Activated CD4-positive, alpha-beta T cell treated with anti-CD3 and anti-CD28 coated beads, Interleukin-10, Interleukin-2, amounts not matched to agents 100 ng/mL and 50 ng/mL, durations not matched to agents 16 hours and 8 hours (primary cell): ENCODE measurements at places on chromosomes 4 and X.

DNA sequence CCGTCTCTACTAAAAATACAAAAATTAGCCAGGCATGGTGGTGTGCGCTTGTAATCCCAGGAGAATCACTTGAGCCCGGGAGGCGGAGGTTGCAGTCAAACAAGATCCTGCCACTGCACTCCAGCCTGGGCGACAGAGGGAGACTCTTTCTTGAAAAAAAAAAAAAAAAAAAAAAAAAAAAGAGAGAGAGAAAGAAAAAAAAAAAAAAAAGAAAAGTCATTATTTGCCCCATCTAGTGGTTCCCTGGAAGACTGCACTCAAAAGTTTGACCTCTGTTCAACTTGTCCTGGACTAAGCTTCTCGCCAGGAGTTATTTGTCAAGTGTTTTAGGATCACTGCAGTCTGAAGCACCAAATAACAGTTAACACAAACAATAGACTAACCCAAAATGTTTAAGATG lies 45.3 kb upstream of the KCTD8 start:
- peak; percentile 2 for DNase-seq

DNA sequence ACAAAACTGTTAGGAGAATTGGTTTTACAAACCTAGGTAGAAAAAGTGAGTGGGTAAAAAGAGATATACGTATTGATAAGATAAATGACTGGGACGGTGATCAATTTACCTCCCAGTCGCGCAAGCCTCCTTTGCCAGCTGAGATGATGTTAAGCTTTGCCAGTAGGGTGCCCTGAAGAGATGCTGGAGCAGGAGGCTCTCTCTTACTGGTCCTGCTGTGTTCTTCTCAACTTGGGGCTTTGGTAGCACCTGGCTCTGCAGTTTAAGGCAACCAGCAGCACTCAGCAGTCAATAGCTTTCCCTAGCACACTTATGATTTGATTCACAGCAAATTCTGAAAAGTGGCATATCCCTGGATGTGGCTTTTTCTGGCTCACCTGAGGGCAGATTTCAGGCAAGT lies 1461.7 kb downstream of the ADGRL3 start:
- DNase-seq, result no peak

DNA sequence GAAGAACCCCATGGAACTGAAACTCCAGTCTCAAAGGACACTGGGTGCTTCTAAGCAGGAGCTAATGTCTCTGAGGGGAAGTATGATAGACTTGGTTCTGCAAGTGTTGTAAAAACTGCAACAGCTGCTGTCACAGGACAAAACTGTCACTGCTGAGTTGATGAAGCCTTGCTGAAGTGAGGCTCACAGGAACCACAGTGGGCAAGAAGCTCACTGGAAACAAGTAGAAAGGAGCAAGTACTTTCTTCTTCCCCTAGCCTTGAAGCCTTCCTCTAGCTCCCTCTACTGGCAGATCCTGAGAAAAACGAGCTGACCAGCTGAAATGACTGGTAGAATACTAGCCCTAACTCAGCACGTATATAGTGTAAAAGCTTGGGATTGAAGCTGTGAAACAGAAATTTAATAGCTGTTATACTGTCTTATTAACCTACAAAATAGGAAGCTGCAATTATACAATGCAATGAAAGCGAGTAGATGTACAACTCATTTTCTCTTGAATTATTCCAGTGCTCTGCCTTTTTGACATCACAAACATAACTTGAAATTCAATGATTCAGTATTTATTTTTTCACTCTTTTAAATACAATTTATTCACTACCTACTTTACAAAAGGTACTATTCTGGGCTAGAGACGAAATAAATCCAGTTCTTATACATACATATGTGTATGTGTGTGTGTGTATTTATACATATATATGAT lies 91.4 kb downstream of the GABRB1 start:
- DNase-seq, result peak; percentile 75

GRCh38 chrX:39736216-39737211 lies 361.2 kb downstream of the BCOR start:
- DNase-seq, result peak; percentile 20
